ENCODE measurements at places on chromosomes 6 and 20. TPM values are rescaled to one million over a fixed set of nuclear protein-coding genes. Genes with fewer than 3 reads are reported as not detected.

The UBE2C gene
- total RNA-seq = 615 TPM

The PCK1 gene
- total RNA-seq = 0.05 TPM

The NKX2-2 gene
- not detected for total RNA-seq

The RNF217 gene
- total RNA-seq = 16.0 TPM

The NRSN2 gene
- total RNA-seq = 13.2 TPM

The CGA gene
- 0.20 TPM for total RNA-seq

The CFAP61 gene
- 0.23 TPM for total RNA-seq

The SMLR1 gene
- not detected for total RNA-seq

The PAX1 gene
- total RNA-seq = not detected

The MDC1 gene
- total RNA-seq = 25.0 TPM

The MDN1 gene
- total RNA-seq = 48.6 TPM

The CD83 gene
- 15.0 TPM for total RNA-seq

The SALL4 gene
- not detected for total RNA-seq

The HRH3 gene
- total RNA-seq = 0.15 TPM

The CRISP3 gene
- total RNA-seq = not detected

The KHDC1L gene
- total RNA-seq = not detected

The WASF1 gene
- total RNA-seq = 34.9 TPM

The FOXQ1 gene
- total RNA-seq = not detected

The CCN6 gene
- not detected for total RNA-seq

The SOX18 gene
- total RNA-seq = 0.13 TPM

The EYS gene
- total RNA-seq = not detected

The CLPSL2 gene
- not detected for total RNA-seq

The OTOR gene
- total RNA-seq = not detected

The METTL24 gene
- not detected for total RNA-seq

The UNC93A gene
- total RNA-seq = not detected

The KCNQ2 gene
- not detected for total RNA-seq

The TNFRSF21 gene
- 23.0 TPM for total RNA-seq

The LPA gene
- not detected for total RNA-seq

The NCOA6 gene
- total RNA-seq = 21.5 TPM

The TFAP2A gene
- total RNA-seq = 10.6 TPM

The TGM3 gene
- not detected for total RNA-seq

The CST1 gene
- not detected for total RNA-seq

The OPN5 gene
- total RNA-seq = not detected

The ECT2L gene
- not detected for total RNA-seq

The RIPPLY2 gene
- 0.06 TPM for total RNA-seq

The MAPK13 gene
- total RNA-seq = 0.08 TPM

The ERVFRD-1 gene
- not detected for total RNA-seq

Data from SJCRH30 (cell line).